Inflammatory macrophage treated with lipopolysaccharide for 1 hour (primary cell): ENCODE measurements at places on chromosomes 3 and 15.

DNA sequence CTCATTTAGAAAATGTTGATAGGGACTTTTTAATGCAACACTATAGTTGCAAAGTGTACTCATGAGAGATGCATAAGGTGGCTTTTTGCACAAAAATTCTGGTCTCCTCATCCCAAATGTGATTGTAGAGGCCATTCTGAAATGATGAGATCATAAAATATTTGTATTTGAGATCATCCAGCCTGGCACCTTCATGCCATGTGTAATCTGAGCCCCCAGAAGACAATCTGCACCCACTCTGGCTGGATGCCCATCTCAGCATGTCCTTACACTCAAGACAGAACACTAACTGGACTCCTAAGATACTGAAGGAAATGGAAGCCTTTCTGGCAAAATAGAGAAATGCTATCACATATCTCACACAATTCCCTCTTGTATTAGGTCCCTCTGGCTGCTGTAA lies 49.2 kb downstream of the SLC7A14 start:
- DNase-seq: no peak

- no peak for DNase-seq
Measured at GRCh38 chr3:157752956-157753786, 250.0 kb upstream of the VEPH1 start.

DNA sequence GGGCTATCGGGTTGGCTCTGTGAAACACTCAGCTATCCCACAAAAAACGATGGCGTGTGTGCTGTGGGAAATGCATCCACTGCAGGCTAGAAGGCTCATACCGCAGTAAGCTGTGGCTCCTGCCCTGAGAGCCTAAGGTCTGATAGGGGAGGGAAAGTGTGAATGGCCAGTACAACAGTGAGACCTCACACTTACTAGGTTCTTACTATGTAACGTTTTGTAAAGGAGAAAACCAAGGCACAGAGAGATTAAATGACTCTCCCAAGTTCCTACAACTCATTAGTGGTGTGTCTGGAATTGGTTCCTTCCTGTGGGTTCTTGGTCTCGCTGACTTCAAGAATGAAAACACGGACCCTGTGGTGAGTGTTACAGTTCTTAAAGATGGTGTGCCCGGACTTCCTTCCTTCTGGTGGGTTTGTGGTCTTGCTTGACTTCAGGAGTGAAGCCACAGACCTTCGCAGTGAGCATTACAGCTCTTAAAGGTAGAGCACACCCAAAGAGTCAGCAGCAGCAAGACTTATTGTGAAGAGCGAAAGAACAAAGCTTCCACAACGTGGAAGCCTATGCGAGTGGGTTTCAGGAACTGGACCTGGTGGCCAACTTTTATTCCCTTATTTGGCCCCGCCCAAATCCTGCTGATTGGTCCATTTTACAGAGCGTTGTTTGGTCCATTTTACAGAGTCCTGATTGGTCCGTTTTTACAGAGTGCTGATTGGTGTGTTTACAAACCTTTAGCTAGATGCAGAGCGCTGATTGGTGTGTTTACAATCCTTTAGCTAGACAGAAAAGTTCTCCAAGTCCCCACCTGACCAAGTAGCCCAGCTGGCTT lies 161.7 kb downstream of the POLR2M start:
- no peak for DNase-seq

DNA sequence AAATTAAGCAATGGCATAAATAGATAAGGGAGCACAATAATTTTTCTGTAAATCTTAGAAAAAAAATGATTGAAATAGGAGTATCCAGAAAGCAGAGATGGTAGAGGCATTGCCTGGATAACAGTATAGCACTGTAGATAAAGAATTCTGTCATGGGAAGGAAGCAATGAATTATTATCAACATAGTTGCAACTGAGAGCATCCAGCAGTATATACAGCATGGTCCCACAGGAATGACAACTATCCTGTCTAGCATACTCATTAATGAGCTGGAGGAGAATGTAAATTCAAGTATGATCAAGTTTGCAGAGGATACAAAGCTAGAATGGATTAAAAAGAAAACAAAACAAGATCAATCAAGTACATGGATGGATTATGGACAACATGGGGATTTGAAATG lies 90.8 kb downstream of the DPH6 start:
- no peak for DNase-seq

DNA sequence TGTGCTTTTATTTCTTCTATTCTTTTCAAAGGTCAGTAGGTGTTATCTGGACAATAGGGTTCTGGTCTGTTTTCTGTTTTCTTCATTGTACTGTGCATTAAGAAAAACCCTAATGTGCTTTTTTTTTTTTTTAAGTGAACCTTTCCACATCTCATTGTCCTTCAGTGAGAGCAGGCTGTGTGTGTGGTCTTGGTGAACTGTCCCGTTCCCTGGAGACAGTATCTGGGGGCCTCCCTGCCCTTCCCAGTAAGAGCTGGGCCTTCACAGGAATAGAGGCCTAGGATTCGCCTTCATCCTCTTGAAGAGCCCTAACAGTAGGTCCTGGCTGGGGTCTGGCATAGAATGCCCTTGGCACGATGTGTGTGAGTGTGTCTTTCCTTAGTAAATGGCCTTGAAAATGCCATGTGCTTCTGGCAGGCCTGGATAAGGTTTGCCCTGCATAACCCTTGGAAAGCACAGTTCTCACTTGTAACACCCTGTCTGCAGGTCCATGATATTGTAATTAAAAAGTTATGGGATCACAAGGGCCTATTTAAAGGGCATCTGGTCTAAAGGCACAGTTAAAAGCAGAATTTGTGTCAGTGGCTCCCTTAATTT lies 81.2 kb downstream of the IGF1R start:
- no peak for DNase-seq
